Activated CD4-positive, alpha-beta T cell treated with anti-CD3 and anti-CD28 coated beads, Interleukin-2, amount 50 U/mL, for 48 hours (primary cell): ENCODE measurements at places on chromosomes 12 and 14.
A peak's percentile ranks its signal among the peaks of the same experiment; 100 is the strongest.

DNA sequence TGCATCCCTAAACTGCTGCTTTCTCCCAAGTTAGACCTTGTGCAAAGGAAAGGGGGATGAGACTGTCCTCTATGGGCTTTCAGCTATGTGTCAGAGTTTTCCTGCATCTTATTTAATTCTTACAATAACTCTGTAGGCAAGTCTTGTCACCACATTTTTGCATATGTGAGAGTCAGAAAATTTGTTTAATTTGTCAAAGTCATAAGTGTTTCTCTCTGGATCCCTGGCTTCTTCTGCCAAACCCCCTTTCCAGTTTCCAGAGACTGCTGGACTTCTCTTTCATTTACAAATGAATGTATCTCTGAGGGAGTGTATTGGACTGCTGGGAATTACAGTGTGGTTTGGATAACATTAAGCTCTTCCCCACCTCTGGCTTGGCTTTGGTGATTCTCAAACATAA lies 877.6 kb upstream of the SEL1L start:
- DNase-seq, result no peak

- DNase-seq, result no peak
Measured at GRCh38 chr12:46304070-46304469, 35.2 kb upstream of the SLC38A1 start.

DNA sequence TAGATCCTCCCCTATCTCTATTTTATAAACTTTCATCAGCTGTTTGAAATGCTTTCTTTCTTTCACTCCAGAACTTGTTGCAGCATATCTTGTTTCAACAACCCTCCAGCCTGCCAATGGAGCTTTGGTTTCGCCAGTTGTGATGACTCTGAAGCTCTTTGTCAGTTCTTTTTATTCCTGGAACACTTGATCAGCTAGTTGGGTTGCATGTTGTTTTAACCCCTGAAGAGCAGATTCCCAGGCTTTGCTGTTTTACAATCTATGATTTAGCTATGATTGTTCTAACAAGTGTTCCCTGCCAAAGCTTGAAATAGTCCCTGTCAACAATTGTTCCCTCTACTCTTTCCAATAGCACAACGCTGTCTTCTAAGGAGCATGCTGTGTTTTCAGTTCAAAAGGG lies 50.6 kb upstream of the FUT8 start:
- DNase-seq, result no peak

DNA sequence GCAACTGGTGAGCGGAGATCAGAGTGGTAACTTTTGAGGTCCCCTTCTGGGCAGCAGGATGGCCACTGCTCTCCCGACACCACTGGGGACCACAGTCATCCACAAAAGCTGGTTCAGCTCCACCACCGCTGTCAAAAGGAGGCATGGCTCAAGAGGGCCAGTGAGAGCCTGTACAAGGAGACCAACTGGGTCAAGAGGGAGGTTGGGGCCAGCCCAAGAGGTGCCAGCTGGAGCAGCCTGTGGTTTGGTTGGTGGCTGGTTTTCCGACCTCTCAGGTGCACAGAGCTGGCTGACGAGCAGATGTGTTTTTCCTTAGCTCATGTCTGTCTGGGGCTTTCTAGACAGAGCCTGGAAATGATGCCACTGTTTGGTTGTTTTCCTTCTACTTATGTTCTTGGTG lies 60.1 kb downstream of the ERH start:
- no peak for DNase-seq

DNA sequence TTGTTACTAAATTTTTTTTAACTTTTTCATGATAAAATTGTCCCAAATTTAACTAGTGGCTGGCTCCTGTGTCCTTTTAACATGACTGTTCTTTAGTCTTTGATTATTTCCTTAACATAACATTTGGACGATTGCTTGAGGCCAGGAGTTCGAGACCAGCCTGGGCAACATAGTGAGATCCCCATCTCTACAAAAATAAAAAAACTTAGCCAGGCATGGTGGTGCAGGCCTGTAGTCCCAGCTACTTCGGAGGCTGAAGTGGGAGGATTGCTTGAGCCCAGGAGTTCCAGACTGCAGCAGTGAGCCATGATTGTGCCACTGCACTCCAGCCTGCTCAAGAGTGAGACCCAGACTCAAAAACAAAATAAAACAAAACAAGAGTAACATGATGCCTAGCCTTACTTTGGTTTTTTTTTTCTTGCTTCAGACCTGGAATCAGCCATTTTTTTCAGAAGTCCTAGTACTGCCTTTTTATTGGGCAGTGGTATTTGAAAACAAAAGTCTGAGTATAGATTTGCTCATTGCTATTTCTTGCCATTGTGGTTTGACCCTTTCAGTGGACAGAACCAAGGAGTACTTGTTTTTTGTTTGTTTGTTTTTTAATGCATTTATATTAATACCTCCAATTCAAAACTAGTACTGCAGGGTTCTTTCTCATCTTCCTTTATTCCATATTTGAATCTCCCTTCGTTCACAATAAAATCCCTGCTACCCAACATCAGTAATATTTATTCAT lies 4.8 kb downstream of the TOGARAM1 start:
- DNase-seq, result no peak

DNA sequence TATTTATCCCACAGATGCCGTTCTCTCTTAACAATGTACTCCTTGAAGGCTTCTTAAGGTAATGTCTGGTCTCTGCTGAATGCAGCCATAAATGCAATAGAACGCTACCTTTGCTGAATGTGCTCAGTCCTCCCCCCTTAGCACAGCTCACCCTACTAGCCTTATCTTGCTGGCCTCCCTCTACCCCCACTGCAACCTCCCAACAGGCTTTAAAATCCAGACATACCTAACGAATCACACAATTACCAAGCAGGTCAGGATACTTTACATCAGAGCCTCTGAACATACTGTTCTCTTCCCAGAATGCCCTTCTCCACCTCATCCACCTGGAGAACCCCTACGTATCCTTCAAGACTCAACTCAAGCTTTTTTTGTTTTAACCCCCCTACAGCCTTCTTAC lies 51.0 kb upstream of the CRADD start:
- DNase-seq, result no peak

DNA sequence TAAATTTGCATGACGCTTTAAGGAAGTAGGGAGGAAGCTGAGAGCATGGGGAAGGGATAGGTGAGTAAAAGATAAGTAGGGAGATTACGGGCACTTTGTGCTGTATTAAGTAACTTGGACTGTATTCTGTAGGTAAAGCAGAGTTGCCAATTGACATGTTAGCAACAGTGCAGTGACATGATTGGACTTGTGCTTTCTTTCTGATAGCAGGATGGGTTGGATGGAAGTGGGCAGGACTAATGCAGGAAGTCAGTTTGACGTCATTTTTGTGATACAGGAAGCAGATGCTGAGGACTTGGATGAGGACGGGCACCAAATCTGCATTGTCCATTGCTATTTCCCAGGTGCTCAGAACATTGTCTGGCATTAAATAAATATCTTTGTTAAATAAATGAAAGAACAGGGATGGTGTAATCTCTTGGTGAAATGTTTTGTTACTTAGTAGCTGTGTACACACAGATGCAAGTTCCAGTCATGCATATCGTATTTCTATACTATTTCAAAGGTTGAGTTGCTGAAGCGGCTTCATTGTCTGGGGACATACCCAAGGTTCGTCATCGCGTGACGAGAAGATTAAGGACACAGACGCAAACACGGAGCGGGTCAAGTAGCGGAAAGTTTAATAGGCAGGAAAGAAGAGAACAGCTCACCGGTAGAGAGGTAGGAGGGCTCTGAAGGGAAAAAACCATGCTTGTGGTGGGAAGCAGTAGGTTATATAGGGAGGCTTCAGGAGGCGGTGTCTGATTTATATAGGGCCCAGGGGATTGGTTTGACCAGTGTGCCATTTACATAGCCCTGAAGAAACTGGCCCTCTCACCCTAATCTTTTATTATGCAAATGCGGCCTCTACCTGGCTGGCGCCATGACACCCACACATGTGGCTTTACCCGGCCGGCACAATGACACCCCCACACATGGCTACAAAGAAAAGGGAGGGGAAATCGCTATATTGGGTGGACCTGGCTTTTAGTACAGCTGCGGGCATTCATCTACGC lies 30.7 kb downstream of the GUCY2C start:
- no peak for DNase-seq

GRCh38 chr12:127509066-127509778 lies 757.7 kb upstream of the TMEM132C start:
- DNase-seq, result no peak

DNA sequence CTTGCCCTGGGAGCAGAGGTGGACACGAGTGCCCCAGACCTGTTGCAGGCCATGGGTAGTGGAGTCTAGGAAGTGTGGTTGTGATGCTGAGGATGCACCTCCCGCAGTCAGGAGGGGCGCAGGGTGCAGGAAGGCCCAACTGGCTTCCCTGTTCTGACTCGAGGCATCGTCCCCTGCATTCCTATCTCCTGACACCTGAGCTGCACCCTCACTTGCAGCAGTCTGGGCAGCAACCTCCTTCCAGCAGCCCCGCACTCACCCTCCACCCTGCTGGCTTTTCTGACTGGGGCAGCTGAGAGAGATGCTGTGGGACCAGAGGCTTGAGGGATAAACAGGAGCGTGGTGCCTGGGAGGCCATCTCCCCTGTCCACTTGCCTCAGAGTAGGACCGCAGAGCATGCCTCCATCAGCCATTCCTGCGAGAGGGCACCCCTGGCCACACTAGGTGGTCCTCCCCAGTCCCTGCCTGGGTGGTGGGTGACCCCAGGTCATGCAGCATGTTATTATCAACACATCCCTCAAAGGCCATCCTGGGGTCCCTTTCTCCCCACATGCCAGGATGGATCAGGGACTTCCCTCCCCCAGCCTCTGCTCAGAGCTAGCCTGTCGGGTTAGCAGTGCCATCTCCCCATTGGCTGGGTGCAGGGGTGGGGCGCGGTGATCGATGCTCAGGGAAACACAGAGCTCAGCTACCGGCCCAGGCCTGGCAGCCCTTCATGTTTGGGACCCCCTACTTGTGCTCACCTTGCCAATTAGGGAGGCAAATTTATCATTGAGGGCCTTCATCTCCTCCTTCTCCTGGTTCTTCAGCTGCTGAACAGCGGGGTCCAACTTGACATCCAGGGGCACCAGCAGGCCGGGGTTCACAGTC lies 719 bp downstream of the KRT80 start:
- DNase-seq, result no peak

DNA sequence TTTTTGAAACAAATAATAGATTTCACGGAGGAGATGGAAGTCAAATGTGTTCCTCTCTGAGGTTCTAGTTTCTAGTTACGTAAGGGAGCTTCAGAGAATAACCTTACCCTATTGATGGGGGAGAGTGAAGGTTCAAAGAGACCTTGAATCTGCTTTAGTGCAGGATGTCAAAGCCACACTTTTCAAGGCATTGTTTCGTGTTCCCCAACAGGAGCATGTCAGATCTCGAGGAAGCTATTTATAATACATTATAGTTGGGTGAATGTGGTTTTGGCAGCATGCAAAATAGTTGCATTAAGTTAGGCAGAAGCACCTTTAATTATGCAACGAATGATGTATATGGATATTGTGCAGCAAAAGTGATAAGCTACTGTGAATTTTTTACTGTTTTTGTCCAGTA lies 614.9 kb downstream of the SLC16A7 start:
- no peak for DNase-seq

DNA sequence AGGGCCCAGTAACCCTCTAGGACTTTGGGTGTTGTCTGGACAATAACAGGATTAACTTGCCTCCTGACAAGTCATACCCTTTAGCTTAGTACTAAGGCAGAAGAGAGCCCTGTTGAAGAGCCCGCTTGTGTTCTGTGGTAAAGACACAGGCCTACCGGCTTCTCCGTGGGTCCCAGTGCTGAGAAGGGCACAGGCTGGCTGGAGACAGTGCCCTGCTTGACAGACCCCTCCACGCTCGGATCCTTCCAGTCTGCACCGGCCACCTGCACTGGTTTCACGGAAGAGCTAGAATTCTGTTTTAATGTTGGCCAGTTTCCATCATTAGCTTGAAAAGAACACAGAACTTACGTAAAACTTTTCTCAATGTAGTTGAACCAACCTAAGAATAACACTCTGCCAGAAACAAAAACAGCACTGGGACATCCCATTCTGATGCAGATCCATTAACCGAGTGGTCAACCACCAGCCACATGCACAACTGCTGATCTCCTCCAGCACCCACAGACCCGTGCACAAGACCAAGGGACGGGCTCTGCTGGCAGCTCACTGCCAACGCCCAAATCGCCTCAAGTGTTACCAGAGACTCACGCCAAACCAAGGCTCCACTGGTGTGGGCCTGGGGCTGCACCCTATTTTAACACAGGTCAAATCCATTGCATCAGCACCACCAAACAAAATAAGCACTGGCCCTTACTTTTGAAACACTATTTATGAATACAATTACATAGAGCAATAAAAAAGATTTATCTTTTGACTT lies 27.1 kb downstream of the ZFYVE21 start:
- DNase-seq, result no peak

- no peak for DNase-seq
Measured at GRCh38 chr12:123655420-123655819, 15.5 kb upstream of the TCTN2 start.

DNA sequence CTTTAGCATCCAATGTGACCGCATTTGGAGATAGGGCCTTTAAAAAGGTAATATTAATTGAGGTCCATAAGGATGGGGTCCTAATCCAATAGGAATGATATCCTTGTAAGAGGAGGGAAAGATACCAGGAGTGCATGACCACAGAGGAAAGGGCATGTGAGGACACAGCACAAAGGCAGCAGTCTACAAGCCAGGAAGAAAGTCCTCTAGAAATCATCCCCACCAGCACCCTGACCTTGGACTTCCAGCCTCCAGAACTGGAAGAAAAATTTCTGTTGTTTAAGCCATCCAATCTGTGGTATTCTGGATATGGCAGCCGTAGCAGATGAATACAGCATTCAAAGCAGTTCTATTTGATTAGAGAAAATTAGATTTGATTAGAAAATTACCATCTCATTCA lies 145.4 kb downstream of the STXBP6 start:
- DNase-seq, result no peak

GRCh38 chr12:91931111-91931510 lies 214.5 kb downstream of the BTG1 start:
- no peak for DNase-seq

GRCh38 chr12:96462571-96463280 lies 26.7 kb upstream of the CFAP54 start:
- DNase-seq, result no peak

DNA sequence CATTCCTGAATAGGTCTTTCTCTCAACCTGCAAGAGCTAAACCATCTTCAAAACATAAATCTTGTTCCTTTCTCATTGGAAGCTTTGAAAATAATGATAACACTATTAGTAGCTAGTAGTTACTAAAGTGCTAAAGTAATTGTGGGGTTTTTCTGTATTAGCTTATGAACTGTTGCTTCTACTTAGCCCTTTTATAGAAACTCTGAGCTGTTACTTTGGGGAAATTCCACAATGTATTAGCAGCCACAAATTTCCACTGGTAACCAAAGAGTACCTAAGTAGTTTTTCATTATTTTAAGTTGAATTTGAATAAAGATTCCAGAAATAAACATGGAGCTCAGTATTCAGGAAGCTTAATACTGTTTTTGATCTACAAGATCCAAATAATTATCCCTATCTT lies 6.4 kb upstream of the MAPK1IP1L start:
- no peak for DNase-seq

GRCh38 chr12:8145754-8146441 lies 10.9 kb upstream of the ZNF705A start:
- DNase-seq, result no peak

- DNase-seq, result peak; percentile 37
Measured at GRCh38 chr12:122888232-122888752, 7.6 kb downstream of the VPS37B start.
